Stimulated activated CD8-positive, alpha-beta memory T cell treated with anti-CD3 and anti-CD28 coated beads, Interleukin-4, amount 100 ng/mL, for 4 hours (primary cell): ENCODE measurements at places on chromosomes 6 and 20.
A peak's percentile ranks its signal among the peaks of the same experiment; 100 is the strongest.

DNA sequence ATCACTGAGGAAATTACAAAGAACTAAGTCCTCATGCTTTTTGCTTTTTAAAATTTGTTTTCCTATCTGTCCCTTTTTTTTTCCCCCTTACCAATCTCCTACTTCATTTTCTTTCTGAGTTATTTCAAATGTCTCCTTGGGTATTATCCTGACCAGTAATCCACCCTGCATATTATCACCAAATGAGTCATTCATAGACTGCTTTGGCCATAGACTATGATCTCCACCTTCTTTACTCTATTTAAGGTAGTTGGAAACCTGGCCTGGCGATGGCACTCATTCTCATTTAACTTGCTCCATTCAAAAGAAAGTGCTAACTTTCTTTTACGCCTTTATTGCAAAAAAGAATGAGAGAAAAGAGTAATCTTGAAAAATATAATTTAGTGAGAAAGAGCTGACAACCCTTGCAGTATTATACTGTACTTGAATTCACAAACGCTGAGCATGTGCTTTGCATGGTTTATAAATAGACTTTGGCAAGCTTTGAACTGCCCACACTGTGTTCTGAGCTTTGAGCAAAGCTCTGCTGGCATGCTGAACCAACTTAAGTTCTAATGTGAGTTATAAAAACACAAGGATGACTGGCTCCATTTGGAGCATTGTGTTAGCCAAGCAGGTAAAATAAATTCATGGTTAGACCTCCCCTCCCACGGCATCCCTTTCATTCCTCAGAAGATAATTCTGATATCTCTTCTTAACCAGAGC is 198.9 kb downstream of the NKAIN2 start:
- DNase-seq, result no peak

- no peak for DNase-seq
Observed at GRCh38 chr20:5145365-5146098, 18.7 kb downstream of the CDS2 start.

DNA sequence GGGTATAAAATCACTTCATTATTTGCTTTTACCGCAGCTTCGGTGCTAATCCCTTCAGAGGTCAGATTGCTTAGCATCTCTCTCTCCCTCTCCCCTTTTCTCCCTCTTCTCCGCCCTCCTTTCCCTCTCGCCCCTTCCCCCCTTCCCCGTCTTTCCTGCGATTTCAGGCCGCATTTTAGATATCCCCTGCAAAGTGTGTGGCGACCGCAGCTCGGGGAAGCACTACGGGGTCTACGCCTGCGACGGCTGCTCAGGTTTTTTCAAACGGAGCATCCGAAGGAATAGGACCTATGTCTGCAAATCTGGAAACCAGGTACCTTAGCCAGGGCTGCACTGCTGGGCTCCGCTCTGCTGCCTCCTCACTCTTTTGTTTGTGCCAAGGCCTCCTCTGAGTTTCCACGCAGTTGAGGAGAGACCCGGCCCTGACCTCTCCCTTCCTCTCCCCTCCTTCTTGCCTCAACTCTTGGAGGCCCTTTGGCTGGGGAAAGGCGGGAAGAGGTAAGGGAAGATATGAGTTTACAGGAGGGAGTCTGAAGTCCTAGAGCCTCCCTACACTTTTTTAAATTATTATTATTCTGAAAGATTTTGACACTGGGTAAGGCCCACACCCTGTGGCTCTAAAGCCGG is 5.6 kb downstream of the NR2E1 start:
- DNase-seq, result no peak

DNA sequence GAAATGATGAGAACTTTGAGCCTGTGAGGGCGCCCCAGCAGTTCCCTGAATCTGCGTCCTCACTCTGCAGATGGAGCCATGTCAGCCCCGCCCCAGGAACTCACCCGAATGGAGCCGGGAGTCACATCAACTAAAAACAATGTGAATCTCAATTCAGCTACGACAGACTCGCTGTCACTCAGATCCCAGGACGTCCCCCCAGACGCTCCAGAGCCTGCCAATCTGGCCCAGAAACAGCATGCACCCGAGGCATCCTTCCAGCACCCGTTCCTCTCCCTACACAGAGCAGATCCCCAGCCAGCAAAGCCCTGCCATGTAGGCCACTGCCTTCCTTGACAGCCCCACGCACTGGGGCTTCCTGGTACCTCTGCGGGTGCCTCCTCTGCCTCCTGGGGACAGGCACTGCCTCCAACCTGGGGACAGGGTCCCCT is 248.0 kb downstream of the TTLL2 start:
- no peak for DNase-seq

GRCh38 chr6:92777146-92777740 is 642.1 kb downstream of the EPHA7 start:
- DNase-seq, result no peak

- DNase-seq, result no peak
Observed at GRCh38 chr6:159068904-159069578, 24.2 kb upstream of the TAGAP start.

- no peak for DNase-seq
Observed at GRCh38 chr20:34993941-34994508, 38.4 kb downstream of the MYH7B start.

- DNase-seq, result no peak
Observed at GRCh38 chr20:46588532-46589511, 38.4 kb upstream of the OCSTAMP start.

- DNase-seq, result peak; percentile 50
Observed at GRCh38 chr20:50724851-50725723, 6.3 kb upstream of the PARD6B start.

GRCh38 chr6:123415844-123416468 is 220.8 kb downstream of the TRDN start:
- no peak for DNase-seq

GRCh38 chr20:8457978-8458377 is 325.9 kb downstream of the PLCB1 start:
- DNase-seq, result no peak
